Smooth muscle cell of the umbilical artery (primary cell): ENCODE measurements at places on chromosomes 16 and 17. TPM values are rescaled to one million over a fixed set of nuclear protein-coding genes. Genes with fewer than 3 reads are reported as not detected.

Gene OR3A1
- not detected in 2 replicates for total RNA-seq

Gene IL34
- 1.9 and 4.5 TPM in 2 replicates for total RNA-seq

Gene SLC35G6
- not detected in 2 replicates for total RNA-seq

Gene GINS2
- 0.89 and 4.4 TPM in 2 replicates for total RNA-seq
